ENCODE measurements at places on chromosomes 7 and 10.

DNA sequence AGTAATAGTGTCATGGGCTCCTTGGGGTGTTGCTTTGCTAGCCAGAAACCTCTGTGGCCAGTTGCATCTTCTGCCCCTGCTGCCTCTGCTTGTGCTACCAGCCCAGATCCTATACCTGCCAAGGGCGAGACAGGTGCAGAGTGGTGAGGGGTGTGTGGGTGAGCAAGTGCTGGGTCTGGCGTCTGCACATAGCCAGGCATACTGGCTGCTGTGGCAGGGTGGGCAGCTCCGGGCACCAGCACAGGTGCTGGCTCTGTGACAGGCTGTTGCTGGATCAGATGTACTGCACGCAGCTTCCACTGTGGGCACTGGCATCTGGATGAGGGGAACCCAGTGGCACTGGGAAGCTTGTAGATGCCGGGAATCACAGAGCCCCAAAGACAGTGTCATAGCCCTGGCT, 148.4 kb downstream of the NXPH1 start:
- no peak for DNase-seq

- DNase-seq = no peak
Observed at GRCh38 chr10:3714967-3715366, 70.0 kb downstream of the KLF6 start.

- DNase-seq = no peak
Observed at GRCh38 chr10:86958116-86958900, at the start of gene SNCG. SNCG (plus strand) TSS chr10:86958599; CDS start chr10:86958698, 99 bp downstream.

- DNase-seq = no peak
Observed at GRCh38 chr10:1310271-1310789, 254.1 kb downstream of the WDR37 start.

DNA sequence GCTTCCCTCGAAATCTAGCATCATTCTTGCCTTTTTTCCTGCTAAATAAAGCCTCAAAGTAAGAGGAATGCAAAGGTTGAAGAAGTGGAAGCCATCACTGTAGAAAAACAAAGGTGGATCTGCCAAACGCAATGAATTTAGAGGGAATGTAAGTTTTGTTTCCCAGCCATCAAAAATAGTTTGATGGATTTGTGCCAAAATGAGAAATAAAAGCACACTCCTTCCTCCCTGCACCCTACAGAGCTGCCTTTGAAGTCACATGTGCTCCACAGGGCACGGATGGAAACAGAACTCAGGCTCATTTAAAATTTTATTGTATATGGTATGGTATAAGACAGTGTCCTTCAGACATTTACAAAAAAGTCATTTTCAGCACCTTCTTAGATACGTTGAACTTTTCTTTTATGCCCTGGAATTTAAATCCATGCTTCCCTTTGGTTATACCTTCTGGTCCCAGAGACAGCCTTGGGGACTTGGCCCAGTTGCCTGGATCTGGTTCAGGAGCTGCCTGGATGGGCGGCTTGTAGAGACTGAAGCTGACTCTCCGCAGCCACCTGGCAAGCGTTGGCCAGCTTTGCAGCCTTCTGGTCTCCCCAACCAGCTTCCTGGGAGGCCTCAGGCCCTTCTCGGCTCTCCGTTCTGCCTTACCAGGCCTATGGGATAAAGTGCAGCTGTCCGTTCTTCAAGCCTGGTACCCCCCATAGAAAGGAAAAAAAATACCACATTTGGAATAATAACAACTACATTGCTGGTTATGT, 228.5 kb upstream of the NEBL start:
- DNase-seq = no peak

GRCh38 chr7:158236400-158236799, 351.2 kb downstream of the PTPRN2 start:
- no peak for DNase-seq

- DNase-seq = no peak
Observed at GRCh38 chr7:112965506-112965905, 121.1 kb downstream of the GPR85 start.

Measured in HS-27A (cell line).